Osteocyte (in vitro differentiated cells): ENCODE measurements at places on chromosomes 12 and 14.

DNA sequence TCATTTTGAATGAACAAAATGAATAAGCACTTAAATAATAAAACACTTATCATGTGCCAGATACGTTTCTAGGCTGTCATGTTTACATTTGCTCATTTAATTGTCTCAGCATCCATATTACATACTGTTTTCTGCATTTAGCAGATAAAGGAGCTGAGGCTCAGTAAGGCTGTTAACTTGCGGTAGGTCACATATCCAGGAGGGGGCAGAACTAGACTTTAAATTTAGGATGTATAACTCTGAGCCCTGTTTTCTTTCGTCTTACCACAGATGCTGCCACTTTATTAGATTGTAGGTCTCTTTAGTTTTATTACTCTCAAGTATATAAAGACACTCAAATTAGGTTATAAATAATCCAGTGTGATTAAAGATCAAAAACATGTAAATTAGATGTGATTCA, 17.7 kb downstream of the IRAK4 start:
- DNase-seq, result no peak

DNA sequence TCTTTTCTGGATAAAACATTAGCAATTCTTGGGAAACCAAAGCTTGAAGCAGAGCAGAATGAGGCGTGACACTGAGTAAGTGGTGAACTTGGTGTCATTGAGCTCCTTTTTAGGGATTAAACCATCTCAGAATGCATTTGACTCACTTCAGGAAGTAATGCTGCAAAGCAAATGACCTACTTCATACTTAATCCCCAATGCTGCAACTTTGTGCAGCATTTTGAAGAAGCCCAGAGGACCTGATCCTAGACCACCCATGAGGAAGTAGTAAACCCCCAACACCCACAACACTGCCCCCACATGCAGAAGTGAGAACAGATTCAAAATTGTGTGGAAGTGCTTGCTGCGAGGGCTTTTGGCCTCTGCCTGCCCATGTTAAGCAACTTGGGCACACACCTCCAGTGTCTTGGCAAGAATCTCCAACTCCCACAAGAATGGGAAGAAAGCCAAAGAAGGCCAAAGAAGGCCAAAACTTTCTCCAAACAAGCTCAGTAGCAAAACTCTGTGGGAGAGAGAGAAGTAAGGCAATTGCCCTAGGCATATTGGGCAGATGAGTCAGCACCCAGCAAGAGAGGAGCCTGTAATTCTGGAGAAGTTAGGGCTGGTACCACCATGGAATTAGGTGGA, 69.2 kb upstream of the ETV6 start:
- DNase-seq, result no peak

GRCh38 chr14:78345131-78345744, 175.1 kb downstream of the NRXN3 start:
- DNase-seq, result no peak

DNA sequence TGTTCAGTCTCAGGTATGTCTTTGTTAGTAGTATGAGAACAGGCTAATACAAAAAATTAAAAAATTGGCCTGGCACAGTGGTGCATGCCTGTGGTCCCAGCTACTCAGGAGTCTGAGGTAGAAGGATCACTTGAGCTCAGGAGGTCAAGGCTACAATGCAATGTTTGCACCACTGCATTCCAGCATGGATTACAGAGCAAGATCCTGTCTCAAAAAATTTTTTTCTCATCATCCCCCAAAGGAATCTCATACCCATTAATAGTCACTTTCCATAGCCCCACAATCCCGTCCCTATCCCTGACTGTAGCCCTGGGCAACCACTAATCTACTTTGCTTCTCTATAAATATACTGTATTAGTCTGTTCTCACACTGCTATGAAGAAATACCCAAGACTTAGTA, 57.8 kb downstream of the TTC8 start:
- no peak for DNase-seq

DNA sequence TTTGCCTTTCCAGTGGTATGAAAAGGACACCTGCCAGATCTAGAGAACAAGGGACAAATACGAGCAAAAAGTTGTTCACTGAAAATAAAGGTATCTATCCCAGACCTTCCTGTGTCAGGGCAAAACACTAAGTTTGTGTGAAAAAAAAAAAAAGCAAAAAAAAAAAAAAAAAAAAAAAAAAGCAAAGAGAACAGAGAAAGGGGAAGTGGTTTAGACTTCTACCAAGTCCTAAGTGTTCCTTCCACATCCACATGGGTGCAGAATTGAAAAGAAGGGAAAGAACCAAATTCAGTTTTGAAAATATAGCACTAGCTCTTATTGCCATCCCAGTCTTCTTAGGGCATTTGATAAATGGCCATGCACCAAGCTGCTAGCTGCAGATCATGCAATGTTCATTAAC, 41.7 kb downstream of the ZCRB1 start:
- DNase-seq, result no peak

DNA sequence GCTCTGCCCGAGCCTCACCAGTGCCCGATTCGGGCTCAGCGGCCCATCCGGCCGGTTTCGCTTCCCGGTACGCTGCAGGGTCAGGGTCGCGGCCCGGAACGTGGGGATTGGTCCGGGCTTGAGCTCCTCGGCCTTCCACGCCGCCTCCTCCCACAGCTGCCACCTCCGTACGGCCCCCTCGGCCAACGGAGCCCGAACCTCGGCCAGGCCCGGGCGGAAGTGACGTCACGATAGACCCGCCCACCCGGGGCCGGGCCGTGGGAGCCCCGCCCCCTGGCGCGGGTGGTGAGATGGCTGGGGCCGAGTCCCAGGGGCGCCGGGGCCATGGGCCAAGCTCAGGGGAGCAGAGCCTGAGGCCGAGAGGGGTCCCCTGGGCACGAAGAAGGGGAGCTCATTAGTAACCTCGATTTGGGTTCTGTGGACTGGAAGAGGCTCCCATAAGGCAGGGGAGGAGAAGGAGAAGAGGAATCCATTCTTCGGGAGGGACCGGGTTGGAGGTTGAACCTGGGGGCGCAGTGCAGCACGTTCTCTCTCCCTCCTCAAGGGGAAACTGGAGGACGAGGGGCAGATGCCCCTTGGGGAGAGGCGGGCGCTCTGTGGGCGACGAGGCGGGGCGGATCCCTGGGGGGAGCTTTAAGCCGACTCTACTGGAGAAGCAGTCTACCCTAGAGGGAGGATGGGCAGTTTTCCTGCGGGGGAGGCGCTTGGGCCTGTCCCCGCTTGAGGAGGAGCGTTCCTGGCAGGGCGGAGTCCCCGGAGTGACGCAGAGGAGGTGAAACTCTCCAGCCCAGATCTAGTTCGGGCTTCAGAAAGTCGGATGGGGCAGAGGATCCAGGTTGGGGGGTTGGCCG, at the start of gene MLF2:
Gene MLF2, minus strand, starts transcription at position 221 of the 851 bp plus-strand sequence. CDS start 807 bp downstream, outside the sequence.
- peak; percentile 99 for DNase-seq

GRCh38 chr14:103353362-103353761, 19.3 kb downstream of the EIF5 start:
- no peak for DNase-seq

GRCh38 chr12:97481428-97481827, 18.8 kb downstream of the RMST start:
- no peak for DNase-seq

DNA sequence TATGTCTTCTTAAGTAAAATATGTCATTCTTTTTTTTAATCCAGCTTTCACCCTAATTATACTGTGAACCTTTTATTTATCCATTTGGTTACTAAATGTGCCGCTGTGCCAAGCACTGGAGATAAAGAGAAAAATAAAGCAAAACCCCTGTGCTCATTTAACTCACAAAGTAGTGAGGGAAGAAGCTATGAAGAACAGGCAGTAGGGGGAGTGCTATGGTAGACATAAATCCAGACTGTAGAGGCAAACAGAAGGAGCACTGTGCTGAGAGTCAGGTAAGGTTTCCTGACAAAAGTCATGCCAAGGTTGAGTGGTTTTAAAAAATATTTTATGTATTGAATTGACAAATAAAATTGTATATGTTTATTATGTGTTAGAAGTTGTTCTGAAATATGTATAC, 188.5 kb upstream of the SYT10 start:
- no peak for DNase-seq

DNA sequence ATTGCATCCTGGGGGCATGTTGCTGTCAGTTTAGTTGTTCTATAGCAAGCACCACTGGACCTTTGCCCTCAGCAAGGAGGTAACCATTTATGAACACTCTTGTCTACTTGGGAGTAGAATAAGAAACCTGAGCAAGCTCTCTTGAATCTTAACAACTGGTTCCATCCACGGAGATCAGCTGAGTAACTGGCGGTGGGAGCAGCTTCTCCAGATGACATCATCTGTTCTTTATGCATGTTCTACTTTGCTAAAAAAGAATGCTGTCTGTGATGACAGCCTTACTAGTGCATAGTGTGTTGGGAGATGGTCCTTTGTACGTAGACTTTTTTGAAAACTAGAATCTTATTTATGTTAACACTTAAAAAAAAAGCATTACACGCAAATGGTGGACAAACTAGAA, 17.7 kb downstream of the SLC4A8 start:
- DNase-seq, result no peak

DNA sequence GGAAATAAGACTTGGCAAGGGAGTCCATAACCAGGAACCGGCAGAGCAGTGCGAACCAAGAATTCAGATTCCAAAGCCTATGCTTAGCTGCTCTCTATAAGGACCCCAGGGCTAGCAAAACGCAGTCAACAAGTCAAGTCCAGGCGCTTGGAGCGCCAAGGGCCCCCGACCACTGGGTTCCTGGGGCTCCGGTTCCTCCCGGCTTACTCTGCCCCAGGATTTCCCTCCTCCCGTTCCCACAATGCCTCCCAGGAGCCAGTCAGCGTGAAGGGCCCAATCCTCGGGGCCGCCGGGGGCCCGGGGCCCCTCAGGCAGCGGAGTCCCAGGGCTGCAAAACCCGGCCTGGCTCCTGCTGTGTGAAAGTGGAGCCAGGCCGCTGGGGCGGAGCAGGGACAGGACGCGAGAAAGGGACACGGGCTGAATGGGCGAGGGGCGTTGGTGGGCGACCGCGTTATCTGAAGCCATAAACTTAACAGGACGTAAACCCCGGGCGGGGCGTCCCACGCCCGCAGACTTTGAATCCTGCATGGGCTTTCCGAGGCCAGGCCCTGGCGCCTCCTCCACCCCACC, 1.5 kb downstream of the KRT8 start:
- peak; percentile 92 for DNase-seq

DNA sequence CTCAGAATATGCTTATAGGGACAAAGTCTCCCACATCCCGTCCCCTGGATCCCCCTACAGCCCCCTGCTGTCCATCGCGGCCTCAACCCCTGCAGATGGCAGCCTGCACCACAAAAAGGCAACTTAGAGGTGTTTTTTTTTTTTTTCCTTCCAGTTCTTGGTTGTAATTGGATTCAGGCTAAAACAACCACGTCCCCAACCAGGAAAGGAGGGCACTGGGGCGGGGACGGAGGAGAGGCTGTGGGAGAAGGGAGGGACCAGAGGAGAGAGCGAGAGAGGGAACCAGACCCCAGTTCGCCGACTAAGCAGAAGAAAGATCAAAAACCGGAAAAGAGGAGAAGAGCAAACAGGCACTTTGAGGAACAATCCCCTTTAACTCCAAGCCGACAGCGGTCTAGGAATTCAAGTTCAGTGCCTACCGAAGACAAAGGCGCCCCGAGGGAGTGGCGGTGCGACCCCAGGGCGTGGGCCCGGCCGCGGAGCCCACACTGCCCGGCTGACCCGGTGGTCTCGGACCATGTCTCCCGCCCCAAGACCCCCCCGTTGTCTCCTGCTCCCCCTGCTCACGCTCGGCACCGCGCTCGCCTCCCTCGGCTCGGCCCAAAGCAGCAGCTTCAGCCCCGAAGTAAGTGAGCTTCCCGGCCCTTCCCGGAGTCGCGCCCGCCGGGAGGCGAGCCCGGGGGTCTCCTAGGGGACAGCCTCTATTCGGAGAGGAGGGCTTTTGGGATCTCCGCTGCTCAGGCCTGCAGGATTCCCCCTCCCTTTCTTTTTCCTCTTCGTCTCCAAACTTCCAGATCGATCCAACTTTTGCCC, at the start of gene MMP14:
Gene MMP14, plus strand, starts transcription at position 285 of the 813 bp plus-strand sequence. Its CDS starts 233 bp downstream, at position 518.
- DNase-seq, result peak; percentile 90

GRCh38 chr14:99789581-99789980, 3.6 kb upstream of the EML1 start:
- no peak for DNase-seq
